Activated CD8-positive, alpha-beta memory T cell treated with anti-CD3 and anti-CD28 coated beads, Interleukin-2, amount 50 U/mL, for 48 hours (primary cell): ENCODE measurements at places on chromosomes 5 and 9.

DNA sequence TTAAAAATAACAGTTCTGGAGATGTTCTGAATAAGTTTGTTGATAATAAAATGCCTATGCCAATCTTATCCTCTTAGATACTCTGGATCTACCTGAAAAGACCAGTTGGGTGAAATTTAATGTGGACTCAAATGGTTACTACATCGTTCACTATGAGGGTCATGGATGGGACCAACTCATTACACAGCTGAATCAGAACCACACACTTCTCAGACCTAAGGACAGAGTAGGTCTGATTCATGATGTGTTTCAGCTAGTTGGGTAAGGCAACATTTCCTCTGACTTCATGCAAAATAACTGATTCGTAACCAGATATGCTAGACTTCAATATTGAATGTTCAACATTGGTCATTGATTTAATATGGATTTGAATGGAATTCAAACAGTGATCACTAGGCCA lies 27.0 kb downstream of the ERAP2 start:
- no peak for DNase-seq

DNA sequence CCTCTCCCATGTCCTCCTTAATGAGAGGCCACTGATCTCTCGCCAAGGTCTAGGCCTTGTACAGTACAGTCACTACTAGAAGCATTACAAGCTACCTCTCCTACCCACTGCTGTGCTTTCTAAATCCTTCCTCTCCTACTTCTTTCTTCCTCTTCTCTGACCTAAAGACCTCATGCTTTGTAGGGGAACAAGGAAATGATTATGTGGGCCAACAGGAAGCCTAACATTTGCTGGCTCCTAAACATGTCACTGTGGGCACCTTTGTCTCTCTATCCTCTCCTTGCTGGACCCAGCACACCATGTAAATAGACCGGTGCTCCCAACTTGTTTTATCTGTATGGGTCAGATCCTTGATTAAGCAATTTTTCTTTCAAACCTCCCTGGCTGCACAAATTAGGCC lies 16.7 kb downstream of the SLC28A3 start:
- DNase-seq = no peak

DNA sequence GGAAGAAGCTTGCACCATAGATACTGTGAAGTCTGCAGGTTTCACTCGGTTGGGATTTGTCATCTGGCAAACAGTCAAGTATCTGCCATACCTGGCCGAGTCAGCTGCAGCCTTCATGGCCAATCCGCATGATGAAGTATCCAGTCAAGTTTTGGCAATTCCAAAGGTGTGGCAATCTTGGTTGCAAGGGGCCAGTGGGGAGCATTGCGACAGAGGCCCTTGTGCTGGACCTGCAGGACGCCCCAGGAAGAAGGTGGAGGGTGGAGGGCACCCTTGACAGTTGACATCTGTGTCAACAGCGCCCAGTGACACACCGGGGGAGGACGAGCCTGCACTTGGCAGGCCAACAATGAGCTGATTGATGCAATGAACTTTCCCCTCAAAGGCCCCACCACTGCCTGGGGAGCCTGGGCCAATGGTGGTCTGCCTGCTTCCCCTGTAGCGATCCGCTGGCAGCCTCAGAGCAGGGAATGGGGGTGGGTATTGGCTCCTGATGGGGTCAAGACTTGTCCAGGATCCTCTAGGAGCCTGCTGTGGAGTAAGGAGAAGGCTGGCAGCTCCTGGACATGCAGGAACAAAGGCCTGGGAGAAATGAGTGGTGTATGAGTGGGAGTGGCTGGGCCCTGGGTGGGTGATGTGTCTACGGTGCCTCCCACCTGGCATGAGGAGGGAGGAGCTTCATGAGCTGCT lies 122.8 kb upstream of the PITX1 start:
- DNase-seq = no peak

DNA sequence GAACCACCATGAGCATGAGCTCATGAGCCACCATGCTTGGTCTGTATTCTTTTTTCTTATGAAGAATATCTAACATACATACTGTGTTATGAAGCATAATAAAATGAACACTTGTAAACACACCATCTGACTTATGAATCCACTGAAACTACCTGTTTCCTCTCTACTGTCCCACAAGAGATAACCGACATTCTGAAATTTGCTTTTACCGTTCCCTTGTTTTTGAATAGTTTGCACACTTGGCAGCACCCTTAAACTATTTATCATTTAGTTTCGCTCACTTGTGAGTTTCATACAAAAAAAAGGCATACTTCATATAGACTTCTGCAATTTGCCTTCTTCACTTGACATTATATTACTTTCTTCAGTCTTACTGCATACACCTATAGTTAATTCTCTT lies 8.9 kb downstream of the LARS1 start:
- DNase-seq = no peak

DNA sequence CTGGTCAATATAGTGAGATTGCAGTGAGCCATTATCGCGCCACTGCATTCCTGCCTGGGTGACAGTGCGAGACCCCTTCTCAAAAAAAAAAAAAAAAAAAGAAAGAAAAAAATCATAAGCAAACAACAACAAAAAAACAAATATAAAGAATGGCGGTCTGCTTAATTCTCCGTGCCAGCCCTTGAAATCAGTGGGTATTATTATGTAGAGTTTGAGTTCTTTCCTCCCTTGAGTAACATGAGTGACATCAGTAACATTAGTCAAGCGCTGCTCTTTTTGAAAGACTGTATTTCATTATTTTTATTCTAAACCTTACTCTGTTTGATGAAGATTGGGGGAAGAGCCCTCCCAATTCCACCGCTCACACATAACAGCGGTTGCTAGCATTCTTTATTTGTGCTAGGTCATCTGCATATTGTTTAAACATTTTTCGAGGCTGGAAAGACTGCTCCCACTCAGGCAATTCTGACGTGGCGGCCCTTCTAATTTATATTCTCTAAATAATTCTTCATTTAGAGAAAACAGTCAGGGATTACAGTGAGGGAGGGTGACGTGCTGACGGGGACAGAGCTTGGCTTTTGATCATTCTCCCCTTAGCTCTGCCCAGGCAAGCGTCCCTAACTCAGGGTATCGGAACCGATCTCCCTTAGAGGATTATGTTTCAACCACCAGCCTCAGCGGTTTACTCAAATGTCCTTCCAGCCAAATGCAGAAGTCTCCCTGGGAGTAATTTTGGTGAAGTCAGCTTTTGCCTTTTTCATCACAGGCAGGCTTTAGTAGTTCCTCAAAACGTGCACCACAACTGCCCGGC lies 860 bp upstream of the MARCHF6 start:
- DNase-seq = peak; percentile 60

- DNase-seq = no peak
Observed at GRCh38 chr9:95071450-95071849, 246.1 kb downstream of the FANCC start.

DNA sequence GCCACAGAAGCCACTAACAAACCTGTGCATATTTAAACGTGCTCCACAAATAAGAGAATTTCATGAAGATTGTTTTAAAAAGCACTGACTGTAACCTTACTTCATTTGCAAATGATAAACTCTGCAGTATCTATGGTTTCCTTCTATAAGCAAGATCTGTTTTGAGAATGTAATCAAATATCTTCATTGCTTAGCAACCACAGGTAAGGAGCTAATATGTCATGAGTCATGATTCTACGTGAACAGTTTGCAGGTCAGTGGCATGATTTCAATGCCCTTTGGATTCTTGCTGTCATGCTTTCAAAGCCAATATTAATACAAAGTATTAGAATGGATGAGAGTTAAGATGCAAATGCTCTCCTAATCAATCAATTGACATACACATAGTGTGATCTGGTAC lies 325.0 kb downstream of the EDIL3 start:
- no peak for DNase-seq

- no peak for DNase-seq
Observed at GRCh38 chr9:71514344-71514975, 253.9 kb downstream of the CEMIP2 start.

GRCh38 chr5:120388016-120388781 lies 75.9 kb upstream of the PRR16 start:
- no peak for DNase-seq

- no peak for DNase-seq
Observed at GRCh38 chr9:133089271-133089671, 27.5 kb downstream of the CEL start.

DNA sequence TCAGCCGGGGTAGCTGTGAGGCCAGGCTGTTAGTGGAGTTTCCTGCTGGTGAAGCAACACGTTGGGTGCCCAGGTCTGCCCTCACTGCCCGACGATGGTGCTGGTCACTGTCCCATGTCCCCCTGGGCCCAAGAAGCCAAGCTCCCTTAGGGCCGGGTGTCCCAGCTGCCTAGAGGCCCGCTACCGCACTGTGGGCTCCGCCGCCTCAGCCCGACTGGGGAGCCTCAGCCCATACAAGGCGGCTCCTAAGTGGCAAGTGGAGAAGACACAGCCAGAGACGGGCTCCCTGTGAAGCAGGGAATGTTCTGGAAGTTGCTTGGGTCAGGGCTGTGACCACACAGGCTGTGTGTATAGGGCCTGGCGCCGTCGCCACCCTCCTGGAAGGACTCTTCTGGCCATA lies 96.9 kb downstream of the RXRA start:
- DNase-seq = no peak

GRCh38 chr9:131645078-131645776 lies 94.6 kb downstream of the RAPGEF1 start:
- no peak for DNase-seq

GRCh38 chr5:173568128-173568527 lies 48.3 kb downstream of the BOD1 start:
- no peak for DNase-seq

DNA sequence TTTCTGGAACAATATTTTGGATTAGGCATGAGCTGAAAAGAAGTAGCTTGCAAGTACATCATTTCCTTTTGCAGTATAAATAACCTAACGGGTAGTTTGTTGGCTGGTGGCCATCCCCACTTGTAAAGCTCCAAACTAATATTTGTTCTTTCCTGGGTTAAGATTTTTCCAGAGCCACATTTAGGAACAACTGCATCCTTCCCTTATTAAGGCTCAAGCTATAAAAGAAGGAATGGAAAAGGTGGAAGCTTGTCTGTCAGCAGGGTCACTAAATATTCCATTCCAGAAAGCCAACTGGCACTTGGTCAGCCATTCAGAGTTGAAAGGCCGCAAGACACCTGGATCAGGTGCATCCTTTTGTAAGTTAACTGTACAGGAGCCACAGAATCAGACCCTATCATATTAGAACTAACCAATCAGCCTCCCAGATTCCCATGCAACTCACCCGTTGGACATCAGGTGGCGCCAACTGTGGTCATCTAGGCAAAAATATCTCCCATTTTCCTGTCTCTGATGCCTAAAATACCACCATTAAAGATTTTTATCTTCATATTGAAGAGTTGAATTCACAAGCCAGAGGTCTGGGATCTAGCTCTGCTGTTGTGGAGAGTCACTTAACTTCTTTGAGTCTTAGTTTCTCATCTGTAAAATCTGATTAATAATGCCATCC lies 82.9 kb downstream of the PTCD2 start:
- DNase-seq = no peak

- DNase-seq = no peak
Observed at GRCh38 chr5:64292611-64293215, 127.1 kb downstream of the RNF180 start.

DNA sequence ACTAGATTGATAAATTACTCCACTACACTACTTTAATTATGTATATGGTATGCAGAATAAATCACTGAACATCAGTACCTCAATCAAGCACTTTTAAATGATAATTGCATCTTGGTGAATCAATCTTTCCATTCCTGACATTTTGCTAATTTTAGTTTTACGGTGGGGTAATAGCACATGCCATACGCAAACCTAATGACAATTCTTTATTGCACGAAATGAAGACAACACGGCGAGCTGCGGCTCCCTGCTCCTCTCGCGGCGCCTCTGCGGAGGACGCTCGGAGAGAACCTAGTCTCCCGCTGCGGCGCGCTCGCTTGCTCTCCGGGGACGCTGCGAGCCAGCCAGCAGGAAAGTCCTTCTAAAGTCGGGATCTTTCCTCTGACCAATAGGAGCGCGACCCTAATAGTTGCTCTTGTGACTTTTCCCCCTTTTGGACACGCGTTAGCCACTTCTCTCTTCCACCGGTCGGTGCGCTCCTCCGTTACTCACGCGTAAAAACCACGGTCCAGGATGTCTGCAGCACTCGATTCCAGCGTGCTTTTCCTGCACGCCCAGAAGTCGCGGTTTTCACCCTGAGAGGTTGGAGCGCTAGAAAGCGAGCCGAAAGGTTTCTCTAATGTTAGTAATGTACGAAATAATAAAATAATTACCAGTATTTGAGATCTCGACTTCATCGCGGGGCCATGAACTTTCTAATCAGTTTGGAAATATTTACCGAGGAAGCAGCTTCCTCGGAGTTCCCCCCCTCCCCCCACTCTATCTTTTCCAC lies 1.0 kb upstream of the MEF2C start:
- DNase-seq = peak; percentile 59

- no peak for DNase-seq
Observed at GRCh38 chr9:16626577-16627130, 243.8 kb downstream of the BNC2 start.

GRCh38 chr9:112544477-112544876 lies 57.9 kb downstream of the KIAA1958 start:
- DNase-seq = no peak
